ENCODE measurements at places on chromosomes 3 and 15. TPM values are rescaled to one million over a fixed set of nuclear protein-coding genes. Genes with fewer than 3 reads are reported as not detected.

The ACKR2 gene
- not detected for total RNA-seq

The POC1A gene
- total RNA-seq, result 26.4 TPM

The SPESP1 gene
- 0.48 TPM for total RNA-seq

DNA sequence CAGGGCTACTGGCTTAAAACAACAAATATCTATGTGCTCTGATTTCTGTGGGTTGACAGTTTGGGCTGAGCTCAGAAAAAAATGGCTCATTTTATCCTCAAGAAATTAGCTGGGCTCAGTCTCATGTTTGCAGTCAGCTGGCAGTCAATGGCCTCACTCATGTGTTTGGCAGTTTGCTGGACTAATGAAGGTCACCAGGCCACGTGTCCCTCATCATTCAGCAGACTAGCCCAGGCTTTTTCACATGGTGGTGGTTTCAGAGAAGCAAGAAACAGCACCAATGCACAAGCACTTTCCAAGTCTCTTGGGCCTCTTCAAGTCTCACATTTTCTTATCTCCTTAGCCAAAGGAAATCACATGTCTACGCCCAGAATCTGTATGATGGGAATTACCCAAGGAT lies 478.3 kb upstream of the PPP2R3A start:
- DNase-seq, result no peak

DNA sequence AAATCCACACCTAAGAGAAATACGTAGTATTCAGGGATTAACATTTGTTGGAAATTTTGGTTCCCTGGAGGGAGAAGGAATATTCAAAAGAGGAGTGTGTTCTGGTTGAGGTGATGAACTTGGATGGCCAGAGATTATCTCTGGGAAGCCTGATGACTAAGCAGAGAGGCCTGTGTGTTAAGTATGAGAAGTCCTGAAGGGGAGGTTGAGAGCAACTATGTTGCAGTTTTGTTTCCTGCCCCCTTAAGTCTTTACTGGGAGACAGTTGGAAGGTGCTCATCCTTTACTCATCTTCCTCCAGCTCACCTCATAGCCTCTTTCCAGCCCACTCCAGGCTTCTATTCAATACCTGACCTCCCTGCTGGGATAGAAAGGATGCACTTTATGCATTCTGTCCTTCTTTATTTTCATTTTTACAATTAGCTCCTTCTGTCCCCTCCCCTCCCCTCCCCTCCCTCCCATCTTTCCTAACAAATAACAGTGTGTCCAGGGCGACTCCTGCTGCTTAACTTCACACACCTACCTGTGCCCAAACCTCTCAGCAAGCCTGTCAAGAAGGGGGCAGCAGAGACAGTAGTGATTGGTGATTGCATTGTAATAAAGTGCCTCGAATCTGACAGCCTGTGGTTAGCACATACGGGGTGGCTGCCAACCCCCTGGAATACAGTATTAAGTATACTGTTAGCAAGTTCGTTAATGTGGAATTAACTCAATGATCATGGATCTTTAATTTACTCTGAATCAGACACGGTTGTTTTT lies 11.9 kb downstream of the RAP2B start:
- peak; percentile 34 for DNase-seq

DNA sequence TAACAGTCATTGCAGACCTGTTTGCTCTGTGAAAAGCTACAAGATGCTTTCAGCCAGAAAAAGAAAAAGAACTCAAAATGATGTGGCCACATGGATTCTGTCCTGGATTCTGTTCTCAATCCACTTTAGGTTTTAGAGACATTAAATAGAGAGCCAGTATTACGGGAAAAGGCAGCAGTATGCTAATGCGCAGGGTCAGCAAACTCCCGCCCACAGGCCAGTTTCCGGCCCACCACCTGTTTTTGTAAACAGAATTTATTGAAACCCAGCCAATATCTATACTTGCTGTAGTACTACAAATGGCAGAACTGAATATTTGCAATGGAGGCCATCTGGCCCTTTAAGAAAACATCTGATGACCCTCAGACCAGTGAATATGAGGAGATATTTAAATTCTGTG lies 416.1 kb downstream of the ERC2 start:
- no peak for DNase-seq
